ENCODE measurements at places on chromosomes 16 and 17. TPM values are rescaled to one million over a fixed set of nuclear protein-coding genes. Genes with fewer than 3 reads are reported as not detected.

GRCh38 chr16:1812732-1813163, 13.9 kb downstream of the HAGH start:
- DNase-seq, result no peak
- H3K4me1 ChIP-seq, result no peaks in the 10 kb centered on the region
- no peaks in the 10 kb centered on the region for H3K27me3 ChIP-seq
- peaks cover 18% of the 10 kb centered on the region for H3K36me3 ChIP-seq

The IRX5 gene
- 16.3 TPM for total RNA-seq

The HEATR9 gene
- not detected for total RNA-seq

The ZSCAN10 gene
- total RNA-seq, result 0.09 TPM

The COX11 gene
- total RNA-seq, result 55.0 TPM

All from mesothelial cell of epicardium (in vitro differentiated cells).